SIG-M5 (cell line): ENCODE measurements at places on chromosomes 6 and 20.

GRCh38 chr20:4220756-4221155 lies 205.4 kb upstream of the RNF24 start:
- no peak for DNase-seq

DNA sequence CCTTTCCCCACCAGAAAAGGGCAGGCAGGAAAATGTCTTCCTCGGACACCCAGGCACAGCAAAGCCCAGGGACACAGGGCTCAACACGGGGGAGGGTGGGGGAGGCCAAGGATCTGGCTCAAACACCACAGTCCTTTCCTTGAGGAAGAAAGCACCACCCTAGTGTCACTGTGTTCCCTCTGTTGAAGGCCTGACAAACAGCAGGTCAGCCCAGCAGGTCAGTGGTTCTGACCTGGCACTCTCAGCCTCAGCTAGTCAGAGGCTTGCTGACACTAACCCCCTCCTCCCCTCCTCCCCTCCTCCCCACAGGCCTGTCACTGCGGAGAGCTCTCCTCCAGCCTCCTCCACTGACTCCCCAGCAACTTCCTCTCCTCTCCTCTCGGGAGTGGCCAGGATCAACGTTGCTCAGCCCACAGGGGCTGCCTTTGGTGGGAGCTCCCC lies 239.6 kb downstream of the LRFN2 start:
- no peak for DNase-seq

DNA sequence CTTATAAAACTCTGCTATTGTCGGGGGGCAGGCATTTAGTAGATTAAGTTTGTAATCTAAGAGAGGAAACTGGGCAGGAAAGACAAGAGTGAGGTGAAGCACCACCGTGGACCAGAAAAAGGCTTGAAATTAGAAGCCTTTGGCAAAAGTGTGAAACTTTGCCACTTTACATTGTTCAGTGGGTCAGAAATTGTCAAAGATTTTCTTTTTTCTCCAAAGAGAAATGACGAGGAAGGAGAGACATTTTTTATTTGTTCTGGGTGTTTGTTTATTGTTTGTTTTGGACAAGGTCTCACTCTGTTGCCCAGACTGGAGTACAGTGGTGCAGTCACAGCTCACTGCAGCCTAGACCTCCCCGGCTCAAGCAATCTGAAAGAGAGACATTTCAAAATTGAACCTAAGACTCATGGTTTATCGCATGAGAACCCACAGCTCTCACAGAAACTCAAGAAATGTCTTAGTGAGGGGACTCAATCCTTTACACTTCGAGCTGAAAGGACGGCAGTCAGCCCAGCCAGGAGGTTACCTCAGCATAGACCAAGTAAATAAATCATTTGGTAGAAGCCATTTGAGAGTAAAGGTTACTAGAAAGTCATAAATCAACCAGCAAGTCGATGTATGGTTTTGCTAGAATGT lies 262.8 kb upstream of the TAB2 start:
- no peak for DNase-seq

GRCh38 chr6:148440877-148441453 lies 98.3 kb downstream of the SASH1 start:
- no peak for DNase-seq

DNA sequence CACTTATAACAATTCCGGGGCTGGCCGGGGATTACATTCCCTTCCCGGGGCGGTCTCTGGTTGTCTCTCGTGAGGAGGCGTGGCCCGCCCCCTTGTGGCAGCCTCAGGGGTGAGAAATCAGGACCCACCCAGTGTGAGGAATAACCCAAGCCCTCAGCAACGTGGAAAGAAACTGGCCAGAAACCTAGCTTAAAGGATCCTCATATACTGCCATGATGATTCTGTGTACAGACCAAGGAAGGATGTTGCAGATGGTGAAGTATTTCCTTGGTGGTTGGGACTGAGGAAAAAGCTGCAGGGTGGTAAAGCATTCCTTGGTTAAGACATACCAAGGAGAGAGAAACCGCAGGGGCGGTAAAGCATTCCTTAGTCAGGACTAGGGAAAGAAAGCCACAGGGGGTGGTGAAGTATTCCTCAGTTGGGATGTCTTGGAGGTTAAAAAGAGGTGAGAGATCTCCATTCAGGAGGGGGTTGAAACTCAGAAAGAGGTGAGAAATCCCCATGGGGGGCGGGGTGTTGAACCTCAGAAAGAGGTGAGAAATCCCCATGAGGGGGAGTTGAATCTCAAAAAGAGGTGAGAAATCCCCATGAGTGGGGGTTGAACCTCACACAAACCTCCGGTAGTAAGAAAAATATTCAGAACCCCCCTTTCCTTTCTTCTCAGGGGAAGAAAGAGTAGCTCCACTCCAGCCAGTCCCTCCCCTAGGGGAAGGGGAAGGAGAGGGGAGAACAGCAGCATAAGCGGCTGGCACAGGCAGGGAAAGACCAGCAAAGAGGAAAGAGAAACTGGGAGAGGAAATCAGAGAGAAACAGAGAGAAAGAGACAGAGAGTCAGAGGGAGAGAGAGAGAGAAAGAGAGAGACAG lies 238.1 kb downstream of the RNGTT start:
- no peak for DNase-seq

DNA sequence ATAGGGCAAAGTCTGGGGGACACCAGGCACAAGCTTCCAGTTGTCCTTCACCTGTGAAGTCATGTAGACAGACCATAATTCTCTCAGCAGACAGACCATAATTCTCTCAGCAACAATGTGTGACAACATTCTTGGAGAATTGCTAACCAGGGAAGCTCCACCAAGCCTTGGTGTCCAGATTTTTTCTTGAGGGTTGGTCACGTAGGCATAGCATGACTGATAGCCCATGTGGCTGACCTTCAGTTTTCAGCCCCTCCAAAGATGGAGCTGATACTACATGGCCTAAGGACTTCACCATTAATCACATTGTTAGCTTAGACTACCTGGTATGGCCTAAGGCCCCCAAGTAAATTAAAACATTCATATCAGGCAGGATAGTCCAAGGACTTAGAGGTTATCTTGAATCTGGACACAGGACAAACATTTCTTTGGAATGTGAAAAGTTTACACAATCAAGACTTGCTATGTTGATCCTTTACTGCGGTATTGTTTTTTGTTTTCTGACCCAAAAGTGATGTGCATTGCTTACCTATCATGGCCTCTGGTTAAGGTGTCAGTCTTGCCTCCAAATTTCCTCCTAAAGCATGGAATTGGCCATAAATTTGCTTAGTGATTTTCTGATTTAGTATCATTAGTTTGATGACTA lies 76.9 kb downstream of the CEP57L1 start:
- no peak for DNase-seq

DNA sequence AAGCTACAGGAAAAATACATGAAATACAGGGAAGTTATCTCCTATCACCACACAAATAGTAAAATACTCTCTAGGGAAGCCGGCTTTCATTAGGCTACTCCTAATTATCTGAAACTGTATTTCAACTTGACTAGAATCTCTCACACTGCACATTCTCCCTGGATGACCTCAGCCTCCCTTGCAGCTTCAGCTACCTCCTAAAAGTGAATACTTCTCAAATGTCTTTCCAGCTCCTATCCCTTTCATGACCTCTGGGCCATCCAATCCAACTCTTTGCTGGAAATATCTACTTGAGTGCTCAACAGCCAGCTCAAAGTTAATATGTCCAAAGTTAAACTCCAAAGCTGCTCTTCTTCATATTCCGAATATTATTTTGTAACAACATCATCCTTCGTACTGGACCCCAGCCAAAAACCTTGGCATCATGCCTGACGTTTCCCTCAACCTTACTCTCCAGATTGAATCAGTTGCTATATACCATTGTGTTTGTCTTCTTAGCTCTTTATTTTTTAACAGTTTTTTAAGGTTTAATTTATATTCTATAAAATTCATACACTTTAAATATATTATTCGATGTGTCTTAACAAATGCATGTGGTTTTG lies 29.4 kb upstream of the KIF6 start:
- DNase-seq: no peak

GRCh38 chr6:157213426-157213825 lies 109.9 kb downstream of the TMEM242 start:
- DNase-seq: no peak

DNA sequence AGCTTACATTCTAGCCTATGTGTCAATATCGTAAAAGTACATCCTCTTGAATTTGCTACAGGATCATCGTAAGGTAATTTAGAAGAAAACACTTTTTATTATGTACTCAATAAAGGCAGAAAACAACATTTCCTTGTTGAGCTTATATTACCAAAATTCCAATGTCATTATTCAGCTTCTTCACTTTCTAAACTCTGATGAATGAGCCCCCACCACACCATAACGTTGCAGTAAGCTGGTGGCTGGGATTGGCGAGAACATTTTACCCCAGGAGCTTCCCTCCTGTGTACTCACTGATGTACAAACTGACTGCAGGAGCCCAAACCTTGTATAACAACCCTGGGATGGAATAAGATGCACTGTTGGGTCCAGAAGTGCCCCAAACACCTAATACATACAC lies 238.1 kb upstream of the MARCKS start:
- DNase-seq: no peak

DNA sequence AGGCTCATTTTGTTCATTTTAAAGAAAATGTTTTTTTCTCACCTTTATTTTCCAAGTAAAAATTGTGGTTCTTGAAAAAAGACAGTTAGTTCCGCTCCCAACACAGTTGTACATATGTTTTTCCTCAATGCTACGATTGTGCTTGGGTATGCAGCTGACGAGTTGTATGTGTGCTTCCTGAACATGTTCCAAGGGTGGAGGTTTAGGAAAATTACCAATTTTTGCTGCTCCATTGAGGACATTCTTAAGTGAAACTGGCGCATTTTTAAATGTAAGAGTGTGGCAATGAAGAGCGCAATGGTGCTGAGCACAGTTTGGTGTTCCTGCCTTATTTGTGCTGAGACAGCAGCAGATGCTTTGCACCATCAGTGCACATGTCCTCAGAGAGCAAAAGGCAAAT lies 70.3 kb upstream of the CLDN20 start:
- no peak for DNase-seq

DNA sequence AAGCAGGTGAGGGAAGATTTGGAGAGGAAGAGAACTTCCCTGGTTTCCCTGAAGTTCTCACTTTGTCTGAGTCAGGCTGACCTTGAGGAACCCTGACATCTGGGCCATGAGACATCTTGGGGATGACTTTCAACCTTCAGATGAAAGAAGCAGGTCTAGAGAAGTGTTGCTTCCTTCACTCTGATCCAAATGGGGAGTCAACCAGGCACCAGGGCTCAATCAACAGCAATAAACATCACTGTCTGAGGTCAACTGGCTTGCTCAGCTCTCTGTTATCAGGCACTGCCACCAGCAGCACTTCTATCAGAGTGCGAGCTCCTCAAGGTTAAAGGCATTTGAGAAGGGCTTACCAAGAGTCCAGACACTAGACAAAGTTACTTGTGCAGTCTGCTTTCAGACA lies 6.3 kb downstream of the ACOT8 start:
- no peak for DNase-seq

DNA sequence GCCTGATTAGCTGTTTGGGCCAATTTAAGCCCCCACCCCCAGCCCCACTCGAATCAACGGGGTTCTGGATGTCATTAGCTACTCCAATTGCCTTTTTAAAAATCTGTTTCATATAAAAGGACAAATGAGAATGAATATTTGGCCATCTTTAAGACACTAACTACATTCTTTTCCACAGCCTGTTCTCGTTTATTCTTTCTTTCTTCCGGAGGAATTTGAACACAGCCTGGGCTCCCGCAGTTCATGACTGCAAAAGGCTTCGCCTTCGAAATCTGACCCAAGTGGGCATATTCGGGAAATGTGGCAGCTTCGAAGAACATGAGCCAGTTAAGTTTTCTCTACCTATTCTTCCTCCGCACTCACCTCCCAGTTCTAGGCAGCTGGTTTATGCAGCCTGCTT lies 49.4 kb upstream of the NFATC2 start:
- no peak for DNase-seq

DNA sequence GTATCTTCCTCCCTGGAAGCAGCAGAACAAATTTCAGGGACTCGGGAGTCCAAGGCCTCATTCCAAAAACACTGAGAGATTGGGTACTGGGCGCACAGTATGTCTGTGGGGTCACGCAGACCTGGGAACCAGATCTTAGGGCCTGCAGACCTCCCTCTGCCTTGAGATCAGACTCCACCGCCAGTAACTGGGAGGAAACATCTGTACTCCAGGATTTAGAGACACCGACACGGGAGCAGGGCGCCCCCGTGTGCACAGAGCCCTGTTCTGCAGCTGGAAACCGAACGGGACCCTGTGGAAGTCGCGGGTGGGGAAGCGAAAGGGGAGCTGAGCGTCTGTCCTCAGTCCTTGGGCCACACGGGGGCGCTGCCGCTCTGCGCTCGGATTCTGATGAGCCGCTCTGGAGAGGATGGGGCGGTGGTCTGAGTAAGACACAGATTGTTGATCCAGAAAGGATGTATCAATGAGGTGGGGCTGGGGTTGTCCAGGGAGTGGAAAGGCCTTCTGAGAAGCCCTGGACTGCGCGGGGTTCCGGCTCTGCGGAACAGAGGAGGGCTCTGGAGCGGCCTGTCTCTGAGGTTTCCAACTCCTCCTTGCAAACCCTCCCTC lies 35.7 kb upstream of the HLA-E start:
- DNase-seq: no peak

GRCh38 chr6:35893246-35893645 lies 27.7 kb downstream of the SRPK1 start:
- no peak for DNase-seq

DNA sequence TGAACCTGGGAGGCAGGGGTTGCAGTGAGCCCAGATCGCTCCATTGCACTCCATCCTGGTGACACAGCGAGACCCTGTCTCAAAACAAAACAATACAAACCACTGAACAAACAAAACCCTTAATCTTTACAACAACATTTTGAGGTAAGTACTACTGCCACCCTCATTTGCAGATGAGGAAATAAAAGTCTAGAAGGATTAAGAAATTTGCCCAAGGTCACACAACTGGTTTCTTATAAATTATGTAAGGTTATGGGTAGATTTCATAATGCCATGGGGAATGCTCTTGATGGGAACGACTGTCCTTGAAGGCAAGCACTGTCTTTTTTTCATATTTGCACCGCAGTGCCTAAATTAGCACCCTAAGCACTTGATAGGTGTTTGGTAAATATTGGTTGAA lies 13.8 kb upstream of the B4GALT5 start:
- DNase-seq: peak; percentile 75

- no peak for DNase-seq
Measured at GRCh38 chr6:40559056-40559455, 28.1 kb downstream of the LRFN2 start.

DNA sequence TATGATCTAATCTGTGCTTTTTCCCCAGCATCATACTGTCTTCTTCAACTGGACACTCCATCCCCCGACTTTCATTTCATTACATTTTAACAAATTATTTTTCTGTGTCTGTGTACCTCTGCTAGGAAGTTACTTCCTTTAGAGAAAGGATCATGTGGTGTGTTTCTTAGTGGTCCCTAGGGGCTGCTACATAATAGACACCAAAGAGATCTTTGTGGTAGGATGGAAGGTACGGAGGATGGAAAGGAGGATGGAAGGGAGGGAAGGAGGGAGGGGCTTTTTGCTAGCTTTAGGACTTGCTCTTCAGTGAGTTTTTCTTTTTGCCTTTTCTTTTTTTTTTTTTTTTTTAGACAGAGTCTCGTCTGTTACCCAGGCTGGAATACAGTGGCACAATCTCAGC lies 95.7 kb downstream of the TNFAIP3 start:
- no peak for DNase-seq

GRCh38 chr6:122712448-122713137 lies 66.9 kb upstream of the FABP7 start:
- no peak for DNase-seq

GRCh38 chr20:64049878-64050260 lies 430 bp upstream of the SOX18 start:
- DNase-seq: no peak
